AG04449 (cell line): ENCODE measurements at places on chromosomes 6 and 20.

GRCh38 chr6:36063318-36064060 is 35.9 kb downstream of the MAPK14 start:
- DNase-seq, result no peak

DNA sequence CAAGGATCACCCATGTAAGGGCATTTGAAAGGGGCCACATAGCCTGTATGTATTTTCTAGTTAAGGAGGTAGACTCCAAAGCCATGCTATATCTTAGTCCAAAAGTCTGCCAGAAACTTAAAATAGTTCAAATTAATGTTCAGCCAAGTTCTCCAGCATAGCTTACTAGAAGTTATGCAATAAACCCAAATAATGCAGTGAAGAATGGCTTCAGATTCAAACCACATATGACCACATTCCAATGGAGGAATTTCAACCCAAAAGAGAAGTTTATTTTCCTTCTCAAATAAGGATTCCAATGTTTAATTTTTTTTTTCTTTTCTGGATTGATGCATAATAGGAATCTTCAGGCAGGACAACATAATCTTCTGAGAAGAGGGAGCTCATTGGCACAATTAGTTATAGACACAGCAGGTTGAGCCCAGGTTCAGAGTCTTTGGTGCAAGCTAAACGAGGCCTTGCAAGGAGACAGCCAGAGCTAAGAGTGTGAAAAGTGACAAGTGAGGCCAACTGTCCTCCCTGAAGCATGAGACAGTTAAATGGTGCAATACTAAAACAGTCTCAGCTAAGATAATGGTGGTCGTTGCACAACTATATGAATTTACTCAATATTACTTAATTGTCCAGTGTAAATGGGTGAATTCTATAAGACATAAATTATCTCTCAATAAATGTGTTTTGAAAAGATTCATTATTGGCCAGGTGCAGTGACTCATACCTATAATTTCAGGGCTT is 598.8 kb upstream of the CDH4 start:
- DNase-seq, result no peak

GRCh38 chr6:113907102-113907815 is 50.1 kb downstream of the MARCKS start:
- DNase-seq, result no peak

DNA sequence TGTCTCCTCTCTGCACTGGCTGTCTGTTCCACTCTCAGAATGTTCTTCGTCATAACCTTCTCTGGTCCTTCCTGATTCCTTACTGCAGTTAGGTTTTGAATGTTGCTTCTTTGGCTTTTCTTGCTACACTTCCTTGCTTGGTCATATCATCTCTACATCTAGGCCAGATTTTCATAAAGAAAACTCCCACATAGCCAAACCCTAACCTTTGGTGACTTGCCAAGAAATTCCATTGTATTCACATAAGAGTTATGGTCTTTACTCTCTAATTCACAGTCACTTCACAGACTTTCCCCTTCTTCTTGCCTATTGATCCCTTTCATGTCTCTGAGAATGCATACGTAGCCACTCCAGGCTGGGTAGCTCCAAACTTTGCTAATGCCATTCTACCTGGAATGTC is 41.9 kb upstream of the SIM1 start:
- no peak for DNase-seq

DNA sequence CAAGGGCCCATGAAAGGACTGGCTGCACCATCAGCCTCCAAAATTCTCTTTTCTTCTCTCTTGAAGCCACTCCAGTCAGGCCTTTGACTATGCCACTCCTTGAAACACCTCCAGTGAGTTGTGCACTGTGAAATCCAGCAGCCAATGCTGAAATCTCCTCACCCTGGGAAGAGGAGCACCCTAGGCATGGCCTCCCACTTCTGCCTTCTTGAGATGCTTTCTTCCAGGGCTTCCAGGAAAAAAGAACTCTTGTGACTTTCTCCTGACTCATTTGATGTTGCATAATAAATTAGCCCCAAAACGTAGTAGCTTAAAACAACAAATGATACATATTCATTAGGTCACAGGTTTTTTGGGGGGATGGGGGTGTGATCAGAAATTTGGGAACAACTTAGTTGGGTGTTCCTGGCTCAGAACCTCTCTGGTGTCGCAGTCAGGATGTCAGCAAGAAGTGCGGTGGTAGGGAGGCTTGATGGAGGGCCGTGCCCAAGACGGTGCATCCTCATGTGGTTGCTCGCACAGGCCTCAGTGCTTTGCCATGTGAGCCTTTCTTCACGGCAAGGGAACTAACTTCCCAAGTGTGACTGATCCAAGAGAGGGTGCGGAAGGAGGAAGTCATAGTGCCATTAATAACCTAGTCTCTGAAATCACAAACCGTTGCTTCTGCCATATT is 12.1 kb downstream of the NCR2 start:
- no peak for DNase-seq

GRCh38 chr6:62102387-62102786 is 183.6 kb downstream of the KHDRBS2 start:
- DNase-seq, result no peak

DNA sequence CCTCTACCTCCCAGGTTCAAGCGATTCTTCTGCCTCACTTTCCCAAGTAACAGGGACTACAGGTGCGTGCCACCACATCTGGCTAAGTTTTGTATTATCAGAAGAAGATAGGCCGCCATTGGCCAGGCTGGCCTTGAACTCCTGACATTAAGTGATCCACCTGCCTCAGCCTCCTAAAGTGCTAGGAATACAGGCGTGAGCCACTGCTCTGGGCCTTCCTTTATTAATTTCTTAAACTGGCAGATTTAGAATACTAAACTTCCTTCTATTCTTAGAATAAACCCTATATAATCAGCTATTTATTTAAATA is 86.6 kb downstream of the HFE start:
- DNase-seq, result no peak

DNA sequence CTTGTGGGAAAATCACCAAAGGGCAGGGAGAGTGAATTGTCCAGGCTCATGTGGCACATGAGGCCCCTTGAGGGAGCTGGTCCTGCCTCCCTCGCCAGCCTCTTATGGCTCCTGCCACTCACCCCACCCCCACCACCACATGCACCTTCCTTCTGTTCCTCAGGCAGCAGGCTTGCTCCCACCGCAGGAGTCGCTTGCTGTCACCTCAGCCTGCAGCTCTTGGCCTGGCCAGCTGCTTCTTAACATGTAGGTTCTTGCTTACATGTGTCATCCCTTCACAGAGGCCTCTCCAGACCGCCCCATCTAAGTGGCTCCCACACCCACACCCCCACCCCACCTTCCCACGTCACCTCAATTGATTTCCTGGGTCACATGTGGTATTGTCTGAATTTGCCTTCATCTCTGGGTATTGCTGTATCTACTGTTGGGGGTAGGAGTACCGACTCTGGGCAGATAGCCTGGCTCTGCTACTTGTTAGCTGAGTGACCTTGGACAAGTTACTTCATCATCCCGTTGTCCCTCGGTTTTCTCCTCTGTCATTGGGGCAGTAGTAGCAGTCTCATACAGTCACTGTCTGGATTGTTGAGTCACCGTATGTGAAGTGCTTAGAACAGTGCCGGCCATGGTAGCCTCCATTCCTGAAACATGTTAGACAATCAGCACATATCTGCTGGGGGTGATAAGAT is 41.7 kb downstream of the SLC9A8 start:
- DNase-seq, result no peak

DNA sequence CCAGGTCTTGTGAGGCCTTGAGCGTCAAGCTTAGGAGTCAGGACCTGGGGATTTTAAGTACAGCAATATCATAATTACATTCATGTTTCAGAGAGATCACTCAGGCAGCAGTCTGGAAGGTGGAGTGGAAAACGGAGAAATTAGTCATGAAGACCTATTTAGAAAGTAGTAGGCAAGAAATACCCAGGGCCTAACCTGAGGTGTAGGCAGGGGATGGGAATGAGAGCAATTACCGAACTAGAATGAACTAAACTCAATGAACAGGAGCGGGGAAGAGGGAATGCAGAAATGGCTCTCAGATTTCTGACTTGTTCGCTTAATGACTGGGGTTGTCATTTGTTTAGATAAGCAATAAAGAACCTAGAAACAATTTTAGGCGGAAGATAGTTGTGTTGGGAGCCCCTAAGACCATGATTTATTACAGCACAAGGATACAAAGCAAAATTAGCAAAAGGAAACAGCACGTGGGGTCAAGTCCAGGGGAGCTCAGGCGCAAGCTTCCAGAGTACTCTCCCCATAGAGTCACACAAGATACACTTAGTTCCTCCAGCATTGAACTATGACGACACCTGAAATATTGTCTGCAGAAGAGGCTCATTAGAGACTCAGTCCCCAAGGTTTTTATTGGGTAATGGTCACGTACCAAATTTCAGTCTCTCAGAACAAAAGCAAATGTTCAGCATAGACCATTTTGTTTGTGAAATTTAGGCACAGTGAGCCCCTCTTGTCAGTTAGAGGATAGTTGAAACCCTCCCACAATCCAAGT is 178.8 kb upstream of the AKAP12 start:
- no peak for DNase-seq

- DNase-seq, result peak; percentile 14
Measured at GRCh38 chr6:3405679-3406078, 51.2 kb downstream of the SLC22A23 start.

GRCh38 chr6:15343490-15344191 is 97.8 kb downstream of the JARID2 start:
- DNase-seq, result no peak

DNA sequence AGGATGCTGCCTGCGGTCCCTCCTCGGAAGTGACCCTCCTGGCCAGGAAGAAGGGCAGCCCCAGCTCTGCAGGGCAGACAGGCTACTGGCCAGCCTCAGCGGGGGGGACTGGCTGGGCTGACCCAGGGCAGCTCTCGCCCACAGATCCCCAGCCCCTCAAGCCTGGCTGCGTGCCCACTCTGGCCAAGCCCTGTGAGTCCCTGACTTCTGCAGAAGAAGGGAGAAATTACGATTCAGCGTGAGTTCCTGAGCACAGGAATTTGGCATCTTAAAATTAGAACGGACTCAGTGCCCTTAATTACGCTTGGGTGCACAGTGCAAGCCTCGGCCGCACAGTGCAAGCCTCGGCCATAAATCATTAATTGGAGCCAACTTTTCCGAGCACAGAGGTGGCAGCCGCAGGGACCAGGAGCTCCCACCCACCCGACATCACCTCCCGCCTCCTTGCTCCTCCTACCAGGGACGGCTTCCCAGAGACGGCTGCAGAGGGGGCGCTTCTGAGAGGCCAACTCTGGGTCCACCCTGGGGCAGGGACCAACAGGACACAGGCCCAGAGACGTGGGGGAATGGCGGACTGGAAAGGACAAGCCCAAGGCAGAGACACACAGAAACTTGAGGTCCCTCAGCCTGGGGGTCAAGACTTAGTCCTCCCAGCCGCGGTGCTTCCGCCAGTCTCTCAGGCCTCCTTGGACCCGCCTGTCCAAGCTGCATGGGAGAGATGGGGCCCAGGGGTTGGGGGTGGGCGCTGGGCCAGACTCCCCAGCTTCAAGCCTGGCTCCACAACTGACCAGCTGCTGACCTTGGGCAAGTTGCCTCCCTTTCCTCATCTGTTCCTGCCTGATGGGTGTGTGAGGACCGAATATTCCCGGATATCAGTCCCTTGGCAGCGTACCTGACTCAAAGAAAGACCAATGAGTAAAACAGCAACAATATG is 165.4 kb downstream of the TAF4 start:
- DNase-seq, result no peak

DNA sequence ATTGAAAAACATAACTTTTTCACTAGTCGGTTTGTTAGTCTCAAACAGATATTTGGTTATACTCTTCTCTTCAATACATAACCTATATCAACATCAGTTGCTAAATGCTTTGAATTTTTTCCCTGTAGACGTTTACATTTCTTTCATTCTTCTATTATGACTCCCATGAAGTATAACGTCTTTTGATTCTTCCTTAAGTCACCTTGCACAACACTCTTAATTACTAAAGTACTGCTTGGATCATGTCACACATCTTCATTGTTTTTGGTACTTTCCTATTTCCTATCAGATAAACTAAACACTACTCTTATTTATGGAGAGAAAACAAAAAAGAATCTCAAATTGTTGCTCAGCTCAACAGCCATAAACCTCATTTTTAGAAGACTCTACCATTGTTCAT is 23.0 kb upstream of the BMP5 start:
- DNase-seq, result no peak

DNA sequence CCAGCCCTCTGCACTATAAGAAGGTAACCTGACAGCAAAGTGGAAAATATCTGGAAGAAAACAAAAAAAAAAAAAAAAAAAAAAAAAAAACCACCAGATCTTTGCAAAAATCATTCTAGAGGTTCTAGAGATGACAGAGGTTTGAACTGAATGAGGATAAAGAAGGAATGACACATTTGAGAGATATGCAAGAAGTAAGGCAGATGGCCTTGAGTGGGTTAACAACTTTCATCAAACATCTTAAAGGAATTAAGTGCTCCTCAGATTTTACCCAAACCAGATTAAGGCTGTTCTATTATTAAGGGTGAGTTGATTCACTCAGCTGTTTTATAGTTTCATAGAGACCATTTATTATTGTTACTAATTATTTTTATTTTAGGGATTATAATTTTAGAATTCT is 62.0 kb downstream of the RSPO3 start:
- DNase-seq, result no peak

DNA sequence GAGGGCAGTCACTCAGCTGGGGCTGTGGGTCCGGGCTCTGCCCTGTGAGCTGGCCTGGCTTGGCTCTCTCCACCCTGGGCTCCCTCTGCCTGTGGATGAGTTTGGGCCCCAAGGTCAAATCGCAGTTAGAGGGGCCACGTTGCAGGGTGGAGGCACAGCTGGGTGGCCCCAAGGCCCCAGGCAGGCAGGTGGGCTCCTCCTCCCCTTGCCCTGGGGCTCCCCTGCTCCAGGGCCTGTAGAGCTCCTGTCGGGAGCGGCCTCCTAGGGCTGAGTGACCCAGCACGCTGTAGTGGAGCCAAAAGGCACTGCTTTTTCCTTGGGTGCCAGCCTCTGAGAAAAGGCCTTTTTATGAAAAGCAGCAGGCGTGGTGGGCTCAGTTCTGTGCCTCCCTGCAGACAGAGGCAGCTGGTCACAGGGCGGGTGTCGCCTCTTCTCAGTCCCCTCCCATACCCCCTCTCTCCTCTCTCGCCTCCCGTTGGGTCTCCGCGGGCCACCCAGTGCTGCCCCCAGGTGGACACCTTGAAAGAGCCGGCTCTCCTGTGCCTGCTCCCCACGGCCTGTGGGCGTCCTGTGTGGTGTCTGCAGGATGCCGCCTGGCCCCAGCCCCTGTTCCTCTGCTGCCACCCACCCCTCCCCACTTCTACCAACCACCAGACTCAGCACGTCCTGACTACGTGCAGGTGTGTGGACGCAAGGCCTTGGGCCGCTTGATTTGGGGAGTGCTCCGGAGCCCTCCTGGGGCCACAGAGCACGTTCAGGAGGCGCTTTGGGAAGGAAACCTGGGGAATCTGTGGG is 13.2 kb downstream of the SS18L1 start:
- DNase-seq, result no peak

DNA sequence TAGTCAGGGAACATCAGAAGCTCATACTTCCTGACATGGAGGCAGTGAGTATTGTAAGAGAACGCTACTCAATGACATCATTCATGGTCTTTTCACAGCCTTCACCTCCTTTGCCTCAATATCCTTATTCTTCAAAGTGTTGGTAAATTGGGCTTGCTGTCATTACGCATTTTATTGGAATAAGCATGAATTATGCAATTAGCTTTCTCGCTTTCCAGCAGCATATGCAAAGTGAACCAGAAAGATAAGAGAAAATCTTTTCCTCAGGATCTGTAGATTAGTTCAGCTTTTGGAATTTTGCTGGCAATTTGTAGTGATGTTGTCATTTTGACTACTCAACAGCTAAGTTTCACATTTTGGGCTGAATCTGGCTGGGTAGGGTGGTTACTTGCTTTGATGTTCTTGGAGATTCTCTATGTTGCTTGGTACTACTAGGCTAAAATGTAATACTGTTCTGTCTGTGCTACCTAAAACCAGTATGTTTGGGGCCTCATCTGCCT is 1012.1 kb downstream of the KIF16B start:
- no peak for DNase-seq

- DNase-seq, result no peak
Measured at GRCh38 chr6:686497-686896, 6.4 kb downstream of the EXOC2 start.
